ENCODE measurements at places on chromosomes 7 and 10.

DNA sequence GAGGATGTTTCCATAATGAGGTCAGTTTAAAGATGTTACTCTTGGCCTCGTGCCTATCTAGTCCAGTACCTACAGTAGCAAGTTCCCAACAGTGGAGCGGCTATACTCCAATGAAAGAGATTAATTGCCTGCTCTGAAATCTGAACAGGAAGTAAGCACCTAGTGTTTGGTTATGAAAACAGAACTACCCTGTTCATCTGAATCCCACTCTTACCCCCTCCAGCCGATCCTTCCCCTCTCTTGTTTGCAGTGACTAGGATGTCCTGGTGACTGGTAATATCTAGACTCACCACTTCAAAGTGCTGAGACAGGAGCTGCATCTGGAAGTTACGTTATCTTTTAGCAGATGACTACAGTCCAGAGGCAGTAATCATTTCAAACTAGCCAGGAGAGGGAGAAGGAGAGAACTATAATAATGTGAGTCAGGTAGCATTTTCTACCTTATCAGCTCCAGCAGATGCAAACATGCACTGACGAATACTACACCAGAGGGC lies 666.7 kb upstream of the NRP1 start:
- no peak for DNase-seq

GRCh38 chr10:20302033-20302432 lies 485.8 kb downstream of the PLXDC2 start:
- no peak for DNase-seq

GRCh38 chr7:4730971-4731370 lies 44.5 kb upstream of the AP5Z1 start:
- DNase-seq = no peak

DNA sequence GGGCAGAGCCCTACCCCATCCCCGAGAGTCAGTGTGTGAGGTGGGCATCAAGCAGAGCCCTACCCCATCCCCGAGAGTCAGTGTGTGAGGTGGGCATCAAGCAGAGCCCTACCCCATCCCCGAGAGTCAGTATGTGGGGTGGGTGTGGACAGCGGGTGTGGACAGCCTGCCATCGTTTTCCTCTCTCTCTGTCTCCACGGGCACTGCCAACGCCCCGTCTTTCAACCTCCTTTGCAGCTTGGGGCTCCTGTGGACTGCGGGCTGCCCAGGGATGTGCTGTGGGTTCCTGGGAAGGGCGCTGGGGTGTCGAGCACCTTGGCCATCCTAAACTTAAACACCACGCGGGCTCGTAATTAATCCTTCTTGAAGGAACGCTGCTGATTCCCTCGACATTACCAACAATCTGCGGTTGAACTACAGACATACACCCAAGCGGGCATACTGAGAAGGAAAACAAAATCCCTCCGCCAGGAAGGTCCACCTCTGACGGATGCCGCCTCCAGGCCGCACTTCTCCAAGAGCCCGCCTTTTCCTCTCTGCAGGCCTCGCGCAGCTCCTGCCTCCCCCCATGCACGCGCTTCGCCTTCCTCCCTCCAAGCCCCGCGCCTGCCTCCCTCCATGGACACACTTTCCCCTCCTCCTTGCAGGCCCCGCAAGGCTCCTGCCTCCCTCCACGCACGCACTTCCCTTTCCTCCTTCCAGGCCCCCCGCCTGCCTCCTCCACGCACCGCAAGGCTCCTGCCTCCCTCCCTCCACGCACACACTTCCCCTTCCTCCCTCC lies 65.1 kb downstream of the ADARB2 start:
- DNase-seq = no peak
